Activated CD4-positive, alpha-beta T cell treated with anti-CD3 and anti-CD28 coated beads, Interleukin-10, Interleukin-2, amounts not matched to agents 100 ng/mL and 50 ng/mL, durations not matched to agents 16 hours and 8 hours (primary cell): ENCODE measurements at places on chromosomes 4 and X.

DNA sequence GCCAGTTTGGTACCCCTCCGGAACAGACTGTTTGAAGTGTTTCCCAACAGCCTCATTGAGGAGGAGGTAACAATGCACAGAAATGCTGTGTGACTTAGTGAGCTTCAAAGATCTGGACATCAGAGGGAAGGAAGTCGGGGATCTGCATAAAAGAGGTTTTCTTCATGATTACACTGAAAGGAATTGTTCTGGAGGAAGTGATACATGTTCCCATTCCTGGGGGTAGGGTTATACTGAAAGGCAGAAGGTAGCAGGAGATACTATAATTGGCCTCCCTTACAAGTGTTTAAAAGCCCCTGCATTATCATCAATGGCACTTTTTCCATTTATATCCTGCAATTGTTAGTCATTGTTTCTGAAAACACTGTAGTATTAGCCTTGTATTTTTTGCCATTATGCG is 94.0 kb upstream of the DKK2 start:
- DNase-seq, result no peak

DNA sequence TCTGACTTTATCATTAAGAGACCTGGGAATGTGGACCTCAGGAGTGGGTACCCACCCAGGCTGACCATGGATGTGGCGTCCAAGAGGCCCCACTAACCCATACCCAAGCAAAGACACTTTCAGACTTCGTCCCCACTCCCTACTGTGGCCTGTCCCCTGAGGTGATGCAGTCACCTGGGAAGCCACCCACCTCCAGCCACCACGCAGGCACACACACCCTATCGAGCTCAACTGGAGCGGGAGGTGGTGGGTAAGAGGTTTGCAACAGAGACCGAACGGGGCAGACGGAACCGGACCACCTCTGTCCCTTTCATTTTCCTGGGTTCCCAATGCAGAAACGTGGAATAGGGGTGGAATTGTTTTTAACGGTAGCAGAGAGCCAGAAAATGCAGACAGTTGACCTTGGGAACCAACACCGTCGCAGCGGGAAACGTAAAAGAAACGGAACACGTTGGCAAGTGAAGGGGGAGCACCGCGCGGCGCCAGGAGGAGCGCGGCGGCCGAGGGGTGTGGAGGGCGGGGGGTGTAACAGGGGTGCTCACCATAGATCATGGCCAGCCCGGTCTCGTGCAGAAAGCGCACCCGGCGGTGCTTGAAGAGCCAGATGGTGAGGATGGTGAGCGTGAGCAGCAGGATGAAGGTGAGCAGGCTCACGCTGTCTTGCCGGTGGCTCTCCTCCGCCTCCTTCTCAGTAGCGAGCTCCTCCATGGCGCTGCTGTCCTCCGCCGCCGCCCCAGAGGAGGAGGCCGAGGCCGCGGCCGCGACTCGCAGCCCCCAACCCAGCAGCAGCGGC is 559 bp downstream of the SLC9A7 start:
- DNase-seq, result peak; percentile 23

- no peak for DNase-seq
Observed at GRCh38 chr4:110009550-110009949, 96.9 kb downstream of the EGF start.

GRCh38 chr4:96145601-96146000 is 305.7 kb downstream of the PDHA2 start:
- no peak for DNase-seq

- no peak for DNase-seq
Observed at GRCh38 chr4:26804451-26804850, 56.2 kb upstream of the STIM2 start.
